ENCODE measurements at places on chromosomes 16 and 17.
A peak's percentile ranks its signal among the peaks of the same experiment; 100 is the strongest.

GRCh38 chr16:86777381-86777946, 199.1 kb downstream of the FOXL1 start:
- no peak for DNase-seq

- no peak for DNase-seq
Observed at GRCh38 chr16:77306075-77306474, 106.9 kb downstream of the SYCE1L start.

DNA sequence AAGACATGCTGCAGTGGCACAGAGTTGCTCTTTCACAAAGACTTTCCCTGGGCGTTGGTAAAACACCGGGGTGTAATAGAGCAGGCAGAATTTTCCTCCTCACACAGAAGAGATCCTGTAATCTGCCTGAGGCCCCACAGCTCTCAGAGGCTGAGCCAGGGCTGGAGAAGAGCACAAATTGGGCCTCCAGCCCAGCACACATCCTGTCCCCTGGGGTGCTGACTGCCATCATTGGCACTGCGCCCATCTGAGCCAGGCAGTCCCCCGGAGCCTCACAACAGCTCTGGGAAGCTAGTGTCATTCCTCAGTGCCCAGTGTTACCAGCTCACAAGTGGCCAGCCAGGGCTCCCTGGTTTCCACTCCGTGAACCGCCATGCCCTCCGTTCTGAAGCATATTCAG, 119.4 kb downstream of the SOCS1 start:
- no peak for DNase-seq

DNA sequence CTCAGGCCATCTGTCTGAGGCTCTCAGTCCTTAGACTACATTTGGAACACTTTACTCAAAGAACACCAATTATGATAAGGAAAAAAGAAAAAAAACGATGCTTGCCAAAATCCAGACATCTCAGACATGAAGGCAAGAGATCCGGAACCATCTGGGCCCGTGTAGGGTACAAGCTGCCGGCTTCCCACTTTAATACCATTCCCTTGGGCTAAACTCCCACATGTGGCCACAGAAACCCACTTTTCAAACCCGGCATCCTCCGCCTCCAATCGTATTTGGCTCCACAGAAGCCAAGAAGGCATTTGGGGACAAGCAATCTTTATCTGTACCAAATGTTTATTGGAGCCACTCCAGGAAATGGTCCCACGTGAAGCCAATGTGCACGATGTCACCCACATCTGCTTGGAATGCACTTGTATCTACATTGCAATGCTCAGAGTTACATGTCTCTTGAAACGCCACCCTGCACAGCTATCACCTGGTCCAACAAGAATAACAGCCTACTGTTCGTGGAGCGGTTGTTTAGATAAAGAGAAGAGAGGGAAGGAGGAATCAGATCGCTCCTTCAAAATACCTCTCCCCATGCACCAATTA, 33.5 kb downstream of the XYLT1 start:
- no peak for DNase-seq

DNA sequence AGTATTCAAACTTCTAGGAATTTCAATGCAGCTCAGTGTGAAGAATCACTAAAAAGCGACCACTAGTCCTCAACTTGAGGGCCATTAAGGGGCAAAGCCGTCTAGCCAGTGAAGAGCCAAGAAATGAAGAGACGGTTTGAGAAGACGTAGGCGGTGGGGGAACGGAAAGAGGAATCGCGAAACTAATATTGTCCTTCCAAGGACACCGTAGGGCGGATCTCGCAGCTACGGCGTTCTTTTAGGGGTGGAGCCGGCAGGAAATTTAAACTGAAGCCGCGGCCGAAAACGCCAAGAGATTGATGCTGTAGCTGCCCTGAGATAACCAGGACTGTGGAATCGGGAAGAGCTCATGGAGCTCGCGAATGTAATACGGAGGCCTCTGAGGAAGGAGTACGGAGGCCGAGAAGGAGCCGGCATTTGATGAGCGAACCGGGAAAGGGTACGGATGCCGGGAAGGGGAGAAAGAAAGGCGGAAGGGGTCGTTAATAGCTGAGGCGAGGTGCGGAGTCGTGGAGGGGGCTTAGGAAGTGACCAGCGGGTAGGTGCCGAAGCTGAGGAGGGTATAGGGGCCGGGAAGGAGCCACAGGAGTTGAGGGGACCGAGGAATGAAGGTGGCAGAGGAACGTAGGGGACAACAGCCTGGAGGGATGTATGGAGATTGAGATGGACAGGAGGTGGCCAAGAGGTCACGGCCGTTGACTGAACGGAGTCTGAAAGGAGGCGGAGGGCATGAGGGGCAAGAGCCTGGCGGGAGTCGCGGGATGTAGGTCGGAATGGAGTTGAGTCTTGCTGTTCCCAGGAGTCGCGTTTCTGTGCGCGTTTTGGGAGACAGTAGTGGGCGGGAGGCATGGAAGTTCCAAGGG, at the start of gene DBF4B:
Gene DBF4B (plus strand): TSS at position 265 of the 863 bp plus-strand sequence. CDS start 156 bp downstream, at position 421.
- peak; percentile 79 for DNase-seq

DNA sequence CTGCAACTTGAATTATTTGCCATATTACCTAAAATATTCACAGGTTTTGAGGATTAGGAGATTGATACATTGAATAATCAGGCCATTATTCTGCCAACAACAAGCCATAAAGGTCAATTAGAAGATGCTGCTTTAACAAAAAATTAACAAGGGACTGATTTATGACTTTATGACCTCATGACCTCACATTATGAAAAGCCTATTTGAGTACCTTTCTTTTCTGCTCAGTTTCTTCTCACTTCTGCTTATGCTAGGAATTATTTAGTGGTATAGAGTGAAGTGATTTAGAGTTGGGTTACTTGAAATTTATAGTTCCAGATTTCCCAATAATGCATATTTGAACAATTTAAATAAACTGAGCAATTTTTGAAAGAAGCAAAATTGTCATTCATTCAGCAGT, 121.6 kb downstream of the CHD9 start:
- DNase-seq: no peak

GRCh38 chr17:15233971-15234370, 31.2 kb downstream of the PMP22 start:
- no peak for DNase-seq

Measured in GDM1 (cell line).